ENCODE measurements at places on chromosomes 1 and 21.

- peak; percentile 73 for DNase-seq
These were observed 1.9 kb downstream of the S100A11 start for GRCh38 chr1:152034654-152035538.

- DNase-seq = peak; percentile 42
These were observed 33.2 kb upstream of the FAM163A start for GRCh38 chr1:179709841-179710329.

- DNase-seq = no peak
These were observed 20.0 kb downstream of the KRTAP19-8 start for GRCh38 chr21:31018232-31018631.

- DNase-seq = no peak
These were observed 275.2 kb upstream of the NEGR1 start for GRCh38 chr1:72557446-72558049.

DNA sequence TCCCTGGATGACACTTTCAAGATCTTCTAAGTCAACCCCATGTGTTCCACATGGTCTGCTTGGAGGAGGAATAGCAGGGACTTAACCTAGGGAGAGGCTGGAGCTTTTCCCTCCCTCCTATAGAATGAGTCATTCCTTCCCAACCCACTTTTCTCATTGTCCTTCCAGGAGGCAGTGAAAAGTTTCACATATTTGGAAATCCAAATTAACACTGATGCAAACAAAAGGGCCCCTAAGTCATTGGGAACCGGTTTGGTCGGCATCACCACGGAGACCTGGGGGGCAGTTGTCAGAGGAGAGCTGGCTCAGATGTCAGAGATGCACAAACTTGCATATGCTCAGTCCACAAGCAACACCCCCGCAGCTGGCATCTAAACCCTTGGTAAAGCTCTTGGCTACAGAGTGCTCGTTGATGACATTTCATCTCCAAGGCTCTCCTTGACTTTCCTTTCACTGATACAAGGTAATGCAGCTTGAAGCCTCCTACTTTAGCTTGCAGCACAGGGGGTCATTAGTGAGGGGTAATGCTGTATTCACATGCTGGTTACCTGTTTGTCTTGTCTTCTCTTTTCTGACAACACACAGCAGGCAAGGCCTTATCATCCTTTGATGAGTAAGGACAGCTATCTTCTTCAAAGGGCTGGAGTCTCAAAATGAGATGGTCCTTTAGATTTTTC lies 12.3 kb upstream of the LRRC8D start:
- no peak for DNase-seq

DNA sequence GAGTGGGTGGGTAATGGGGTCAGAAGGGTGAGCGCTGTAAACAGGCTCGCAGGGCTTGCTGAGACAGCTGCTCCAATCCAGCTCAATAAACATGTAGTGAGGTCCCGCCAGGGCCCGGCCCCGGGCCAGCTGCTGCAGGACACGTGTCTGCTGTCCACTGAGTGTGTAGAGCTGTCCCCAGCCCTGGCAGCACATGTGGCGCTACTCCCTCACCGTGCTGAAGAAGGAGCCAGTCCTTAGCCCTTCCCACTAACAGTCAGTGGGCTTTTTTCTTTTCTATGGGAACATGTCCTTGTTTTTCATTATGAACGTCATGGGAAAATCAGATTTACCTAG lies 78.9 kb upstream of the C1orf174 start:
- no peak for DNase-seq

DNA sequence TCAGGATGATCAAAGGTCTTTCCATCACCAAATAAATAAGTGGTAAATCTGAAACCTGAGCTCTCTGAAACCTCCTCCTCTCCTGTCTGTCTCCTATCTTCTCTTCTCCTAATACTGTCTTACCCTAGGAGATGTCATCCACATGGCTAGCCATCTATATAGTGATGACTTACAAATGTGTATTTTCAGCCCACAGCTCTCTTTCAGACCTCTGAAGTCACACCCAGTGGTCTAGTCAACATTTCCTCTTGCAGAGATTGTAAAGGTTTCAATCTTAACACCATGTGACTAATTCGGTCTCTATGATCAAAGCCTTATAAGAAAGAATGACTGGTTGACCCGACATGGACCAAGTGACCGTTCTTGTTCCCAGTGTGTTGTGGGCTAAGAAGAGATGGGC lies 63.1 kb upstream of the DPT start:
- peak; percentile 31 for DNase-seq

DNA sequence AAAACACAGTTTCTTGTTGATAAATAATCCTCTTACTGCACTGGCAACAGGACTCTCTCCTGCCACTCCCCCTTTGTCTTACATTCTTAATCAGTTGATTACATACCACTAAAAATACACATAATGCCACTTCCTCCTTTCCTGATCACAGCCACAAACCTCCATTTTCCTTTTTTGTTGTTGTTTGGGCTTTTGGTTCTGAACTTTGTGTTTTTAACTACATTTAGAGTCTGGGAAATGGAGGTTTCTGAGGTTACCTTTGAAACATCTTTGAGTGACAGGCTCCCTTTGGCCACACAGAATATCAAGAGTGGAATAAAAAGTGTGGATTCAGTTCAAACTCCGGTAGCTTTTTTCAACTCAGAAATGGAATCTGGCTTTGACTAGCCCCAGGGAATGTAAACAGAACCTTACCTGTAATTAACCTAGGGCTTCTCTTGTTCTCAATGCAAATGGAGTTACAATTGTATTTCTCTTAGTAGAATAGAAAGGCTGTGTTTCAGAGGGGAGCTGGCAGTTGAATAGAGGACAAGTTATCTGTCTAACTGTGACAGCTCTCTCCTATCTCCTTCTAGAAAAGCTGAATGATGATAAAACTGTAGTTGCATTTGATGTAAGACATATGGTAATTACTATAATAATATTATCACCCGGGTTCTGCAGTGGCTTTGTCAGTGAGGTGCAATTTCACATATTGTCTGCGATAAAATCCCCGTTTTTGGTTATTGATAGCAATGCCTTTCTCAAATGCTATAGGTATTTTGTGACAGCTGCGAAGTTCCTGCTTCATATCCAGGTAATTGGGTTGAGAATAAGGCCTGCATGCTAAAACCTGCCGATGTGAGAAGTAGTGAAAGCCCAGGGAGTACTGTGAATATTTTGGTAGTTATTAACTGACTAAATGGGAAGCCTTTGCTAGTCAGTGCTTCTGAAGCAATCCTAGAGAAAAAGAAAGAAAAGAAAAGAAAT lies 66.9 kb downstream of the ST6GALNAC5 start:
- no peak for DNase-seq

DNA sequence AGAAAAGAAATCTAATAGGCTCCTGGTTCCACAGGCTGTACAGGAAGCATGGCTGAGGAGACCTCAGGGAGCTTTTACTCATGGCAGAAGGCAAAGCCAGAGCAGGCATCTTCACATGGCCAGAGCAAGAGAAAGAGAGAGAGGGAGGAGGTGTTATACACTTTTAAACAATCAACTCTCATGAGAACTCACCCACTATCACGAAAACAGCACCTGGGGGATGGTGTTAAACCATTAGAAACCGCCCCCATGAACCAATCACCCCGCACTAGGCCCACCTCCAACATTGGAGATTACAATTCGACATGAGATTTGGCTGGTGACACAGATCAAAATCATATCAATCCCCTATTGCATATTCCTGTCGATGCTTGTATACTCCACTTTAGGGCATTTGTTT lies 93.5 kb downstream of the MRPL39 start:
- DNase-seq = no peak

GRCh38 chr1:169044296-169044695 lies 62.2 kb upstream of the ATP1B1 start:
- no peak for DNase-seq

- DNase-seq = peak; percentile 39
These were observed 3.1 kb downstream of the TRAF5 start for GRCh38 chr1:211329764-211330201.

DNA sequence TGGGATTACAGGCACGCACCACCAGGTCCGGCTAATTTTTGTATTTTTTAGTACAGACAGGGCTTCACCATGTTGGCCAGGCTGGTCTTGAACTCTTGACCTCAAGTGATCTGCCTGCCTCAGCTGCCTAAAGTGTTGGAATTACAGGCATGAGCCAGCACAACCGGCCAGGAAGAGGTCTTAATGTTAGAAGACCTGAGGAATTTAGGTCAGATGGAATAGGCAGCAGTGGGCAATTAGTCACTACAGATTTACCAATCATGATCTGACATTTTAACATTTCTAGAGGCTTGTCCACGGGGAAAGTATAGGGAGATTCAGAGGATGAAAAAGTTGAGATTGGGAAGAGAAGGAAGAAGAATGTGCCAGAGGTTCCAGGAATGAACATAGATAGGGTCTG lies 8.9 kb upstream of the APP start:
- DNase-seq = no peak

DNA sequence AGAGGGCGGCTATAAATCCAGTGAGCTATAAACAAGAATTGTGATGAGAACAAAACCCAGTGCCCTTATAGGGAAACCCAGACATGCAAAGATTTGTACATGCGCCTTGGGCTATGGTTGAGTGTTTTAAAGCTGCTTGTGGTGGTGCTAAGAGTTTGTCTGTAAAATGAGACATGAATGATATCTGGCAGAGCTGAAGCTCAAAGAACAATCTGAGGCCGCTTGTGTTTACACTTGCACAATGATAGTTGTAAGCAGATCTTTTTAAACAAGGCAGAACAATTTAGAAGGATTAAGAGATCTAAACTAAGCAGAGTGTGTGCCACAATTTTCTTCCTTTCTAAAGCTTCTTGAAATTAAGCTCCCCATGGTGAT lies 80.4 kb upstream of the ADAMTS5 start:
- DNase-seq = no peak

GRCh38 chr1:224482619-224483018 lies 48.0 kb upstream of the WDR26 start:
- no peak for DNase-seq

GRCh38 chr1:151147132-151147503 lies 687 bp upstream of the SEMA6C start:
- no peak for DNase-seq

DNA sequence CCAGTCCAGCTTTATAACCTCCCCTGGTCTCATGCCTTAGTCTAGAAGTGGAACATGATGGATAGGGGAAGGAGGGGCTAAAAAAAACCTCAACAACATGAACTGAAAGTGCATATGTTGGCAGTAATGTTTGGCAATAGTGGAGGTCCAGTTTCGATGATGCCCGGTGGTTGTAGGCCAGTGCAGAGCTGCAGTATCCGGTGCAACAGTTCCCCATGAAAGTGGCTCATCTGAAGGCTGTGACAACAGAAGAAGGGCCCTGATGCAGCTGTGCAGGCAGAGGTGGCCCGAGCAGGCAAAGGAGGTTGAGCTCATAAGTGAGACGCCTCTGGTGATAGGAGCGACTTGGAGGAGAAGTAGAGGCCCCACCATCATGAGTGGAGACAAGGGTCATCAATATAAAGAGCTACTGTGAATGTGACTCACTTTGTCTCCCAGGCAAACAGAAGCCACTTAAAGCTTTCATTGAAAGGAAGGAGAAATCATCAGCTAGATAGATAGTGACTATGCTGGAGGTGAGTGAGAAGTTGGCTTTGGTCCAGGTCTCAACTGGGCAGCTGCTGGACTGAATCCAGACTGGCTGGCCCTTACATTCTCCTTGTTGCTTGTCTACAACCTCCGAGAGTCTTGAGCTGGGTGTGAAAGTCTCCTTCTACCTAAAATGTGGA lies 10.2 kb upstream of the CREG1 start:
- no peak for DNase-seq

DNA sequence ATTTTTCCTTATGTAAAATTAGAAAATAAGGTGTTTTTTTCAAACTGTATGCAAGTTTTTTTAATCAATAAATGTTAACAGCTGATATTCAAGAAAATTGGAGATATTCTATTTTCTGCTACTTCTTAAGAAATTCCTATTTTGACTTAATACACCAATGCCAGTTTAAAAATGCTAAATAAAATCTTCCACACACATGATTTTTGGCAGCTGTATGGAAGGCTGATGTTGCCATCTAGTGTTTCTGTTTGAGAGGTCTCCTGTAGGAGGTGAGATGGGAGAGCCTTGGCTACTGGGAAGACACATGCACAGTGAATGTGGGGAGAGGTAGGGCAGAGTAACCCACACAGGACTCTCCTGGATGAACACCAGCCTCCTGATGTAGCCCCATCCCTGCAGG lies 29.2 kb upstream of the OR2B11 start:
- peak; percentile 64 for DNase-seq

- peak; percentile 39 for DNase-seq
These were observed 746 bp downstream of the MACF1 start for GRCh38 chr1:39205102-39205780.

DNA sequence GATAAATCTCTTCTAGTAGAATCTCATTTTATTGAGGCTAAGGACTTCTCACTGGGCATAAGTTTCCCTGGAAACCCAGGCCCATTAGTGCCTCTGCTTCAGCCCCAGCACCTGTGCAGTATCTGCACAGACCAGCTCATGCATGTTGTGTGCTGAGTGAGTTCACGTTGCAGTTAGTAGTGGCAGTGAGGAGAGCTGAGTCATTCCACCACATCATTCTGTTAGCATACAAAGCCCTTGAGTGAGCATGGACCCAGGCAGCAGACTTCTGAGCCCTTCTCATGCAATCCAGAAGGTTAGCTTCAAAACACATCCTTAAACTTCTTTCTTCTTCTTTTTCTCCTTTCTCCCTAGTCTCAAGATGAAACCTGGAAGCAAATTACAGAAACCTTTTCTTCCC lies 45.8 kb upstream of the NTPCR start:
- no peak for DNase-seq

GRCh38 chr21:32604464-32604863 lies 7.7 kb downstream of the CFAP298 start:
- DNase-seq = no peak

GRCh38 chr1:109969146-109969829 lies 15.3 kb upstream of the AHCYL1 start:
- no peak for DNase-seq

DNA sequence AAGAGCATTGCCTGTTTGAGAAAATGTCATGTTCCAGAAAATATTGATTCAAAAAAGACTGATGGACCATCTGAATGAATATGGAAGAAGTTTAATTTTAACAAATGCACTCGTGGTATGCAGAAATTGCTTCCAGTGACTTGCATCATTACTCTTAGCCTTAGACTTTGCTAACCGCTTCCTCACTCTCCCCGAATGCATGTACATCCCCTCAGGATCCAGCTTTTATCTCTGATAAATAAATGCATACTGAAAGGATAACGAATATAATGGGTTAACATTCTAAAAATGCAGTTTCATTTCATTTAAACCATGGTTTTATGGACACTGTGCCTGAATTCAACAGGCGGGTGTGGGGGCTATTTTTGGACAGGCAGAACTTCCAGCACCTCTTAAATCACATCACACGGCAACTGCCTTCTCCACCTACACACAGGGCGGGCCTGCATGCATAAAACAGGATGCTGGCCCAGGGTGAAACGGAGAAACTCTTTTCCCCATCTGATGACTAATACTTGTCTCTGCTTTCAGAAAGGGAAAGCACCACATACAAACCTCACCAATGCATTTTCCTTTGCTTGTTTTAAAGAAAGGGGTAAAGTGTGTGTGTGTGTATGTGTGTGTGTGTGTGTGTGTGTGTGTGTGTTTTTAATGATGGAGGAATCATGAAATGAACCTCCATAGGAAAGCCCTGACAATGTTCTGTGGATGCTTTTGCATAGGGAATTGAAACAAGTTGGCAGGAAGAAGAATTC lies 48.7 kb downstream of the SPAG17 start:
- peak; percentile 62 for DNase-seq

Data from GM13977 (cell line).